Effector memory CD4-positive, alpha-beta T cell (primary cell): ENCODE measurements at places on chromosomes 3 and 15.

- no peaks in the 10 kb centered on the region for H3K36me3 ChIP-seq
- H3K4me1 ChIP-seq, result peaks cover 8% of the 10 kb centered on the region
- H3K27me3 ChIP-seq, result peaks cover 13% of the 10 kb centered on the region
- no peak for DNase-seq
These were observed 2.0 kb downstream of the TRIM71 start for GRCh38 chr3:32819551-32820348.

DNA sequence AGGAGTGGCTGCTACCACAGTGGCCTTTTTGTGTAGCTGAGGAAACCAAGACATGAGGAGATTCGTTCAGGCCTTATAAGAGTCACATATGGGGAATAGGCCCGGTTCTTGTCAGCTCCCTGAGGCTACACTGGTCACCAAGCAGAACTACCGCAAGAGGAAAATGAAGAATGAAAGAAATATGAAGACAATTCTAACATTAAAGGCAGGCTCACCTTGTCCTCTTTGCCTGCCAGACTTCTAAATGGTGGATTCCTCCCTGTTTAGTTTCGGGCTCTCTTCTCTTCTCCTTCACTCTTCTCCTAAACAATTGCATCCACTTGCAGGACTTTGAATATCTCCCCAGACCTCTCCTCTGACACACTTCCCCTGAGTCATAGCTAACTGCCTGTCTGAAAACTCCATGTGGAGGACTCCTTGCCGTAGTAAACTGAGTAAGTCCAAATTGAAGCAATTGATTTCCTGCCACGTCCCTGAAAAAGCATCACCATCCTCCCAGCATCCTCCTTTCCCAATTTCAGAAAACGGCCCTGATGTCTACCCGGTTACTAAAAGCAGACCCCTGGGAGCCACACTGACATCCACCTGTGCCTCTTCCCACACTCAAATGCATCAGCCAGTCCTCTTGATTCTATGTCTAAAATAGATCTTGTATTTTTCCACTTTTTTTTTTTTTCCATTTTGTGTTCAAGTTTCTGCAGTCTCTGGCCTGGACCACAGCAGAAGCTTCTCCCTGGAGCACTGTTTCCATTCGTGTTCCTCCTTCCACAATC, 30.3 kb upstream of the VEPH1 start:
- DNase-seq, result no peak
- H3K27ac ChIP-seq, result no peak overlapping the region
- H3K36me3 ChIP-seq, result no peaks in the 10 kb centered on the region
- no peaks in the 10 kb centered on the region for H3K27me3 ChIP-seq

- H3K4me3 ChIP-seq, result no peak overlapping the region
- H3K27me3 ChIP-seq, result no peaks in the 10 kb centered on the region
- H3K27ac ChIP-seq, result no peak overlapping the region
- no peaks in the 10 kb centered on the region for H3K36me3 ChIP-seq
- no peaks in the 10 kb centered on the region for H3K4me1 ChIP-seq
These were observed 52.8 kb downstream of the ZMAT3 start for GRCh38 chr3:179018808-179019207.

DNA sequence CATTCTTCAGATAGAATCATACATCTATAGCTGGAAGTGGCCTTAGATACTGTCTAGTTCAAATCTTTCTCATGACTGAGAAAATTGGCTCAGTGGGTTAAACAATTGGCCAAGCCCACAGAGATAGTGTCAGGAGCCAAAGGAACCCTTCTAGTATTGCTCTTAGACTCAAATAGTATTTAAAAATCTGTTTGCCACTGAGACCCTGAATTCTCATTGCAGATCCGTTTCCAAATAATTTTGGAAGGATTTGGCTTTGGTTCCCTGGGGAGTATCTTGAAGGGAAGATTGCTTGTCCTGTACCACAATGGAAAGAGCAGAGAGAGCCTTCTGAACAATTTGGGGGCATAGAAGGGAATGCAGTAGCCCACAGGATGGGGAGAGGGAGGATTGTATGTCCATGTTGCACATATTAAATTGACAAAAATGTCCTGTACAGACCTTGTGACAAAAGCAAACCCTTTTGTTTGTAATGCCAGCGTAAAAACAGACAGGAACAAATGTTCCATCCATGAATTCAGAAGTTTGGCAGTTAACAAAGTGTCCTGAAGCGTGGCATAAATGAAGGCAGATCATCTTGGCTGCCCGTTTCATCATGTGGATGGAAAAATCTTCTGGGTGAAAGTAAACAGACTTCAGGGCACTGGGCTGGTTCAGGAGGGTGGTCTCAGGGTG, 156.4 kb upstream of the RASGRP1 start:
- H3K4me3 ChIP-seq, result no peak overlapping the region
- no peaks in the 10 kb centered on the region for H3K36me3 ChIP-seq
- no peak overlapping the region for H3K27ac ChIP-seq
- H3K4me1 ChIP-seq, result no peaks in the 10 kb centered on the region
- no peaks in the 10 kb centered on the region for H3K27me3 ChIP-seq

DNA sequence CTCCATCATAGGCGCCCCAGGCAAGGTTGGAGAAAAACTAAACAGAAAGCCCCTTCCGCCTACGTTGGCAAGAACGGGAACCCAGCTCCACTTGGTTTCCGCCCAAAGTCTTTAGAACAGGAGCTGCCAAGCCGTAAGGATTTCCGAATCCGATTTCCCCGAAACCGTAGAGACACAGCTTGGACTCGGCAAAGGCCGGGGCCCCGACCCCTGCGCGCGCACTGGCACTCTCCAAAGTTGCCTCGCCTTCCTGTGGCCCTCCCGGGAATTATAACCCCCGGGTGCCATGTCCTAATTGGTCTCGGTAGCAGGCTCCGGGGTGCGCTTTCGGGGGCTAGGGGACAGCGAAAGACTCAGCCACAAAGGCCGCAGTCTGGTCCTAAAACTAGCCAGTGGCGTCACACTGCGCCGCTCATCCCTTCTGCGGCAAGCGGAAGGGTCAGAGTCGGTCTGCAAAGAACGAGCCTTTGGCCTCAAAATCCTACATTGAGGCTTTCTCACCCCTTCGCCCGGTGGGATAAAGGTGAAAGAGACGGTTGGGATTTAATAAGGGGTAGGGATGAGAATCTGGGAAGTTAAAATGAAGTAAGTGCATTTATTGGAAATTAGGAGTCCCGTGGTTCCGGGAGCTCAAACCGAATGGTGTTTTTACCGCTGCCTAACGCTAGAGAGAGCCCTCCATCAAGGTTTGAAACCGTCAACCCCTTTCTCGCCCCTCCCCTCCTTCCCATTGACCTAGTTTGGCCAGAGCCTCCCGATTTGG, 6.8 kb downstream of the BCL6 start:
- DNase-seq, result peak; percentile 57
- H3K27me3 ChIP-seq, result no peaks in the 10 kb centered on the region
- H3K4me3 ChIP-seq, result peak overlapping the region; percentile 94
- H3K27ac ChIP-seq, result peak overlapping the region; percentile 95

GRCh38 chr15:69415381-69415780, 1.2 kb downstream of the KIF23 start:
- H3K4me3 ChIP-seq, result no peak overlapping the region
- H3K36me3 ChIP-seq, result no peaks in the 10 kb centered on the region
- H3K27ac ChIP-seq, result no peak overlapping the region

GRCh38 chr3:78745847-78746246, 1022.0 kb downstream of the ROBO1 start:
- no peak overlapping the region for H3K27ac ChIP-seq
- no peak for DNase-seq
- H3K4me3 ChIP-seq, result no peak overlapping the region

DNA sequence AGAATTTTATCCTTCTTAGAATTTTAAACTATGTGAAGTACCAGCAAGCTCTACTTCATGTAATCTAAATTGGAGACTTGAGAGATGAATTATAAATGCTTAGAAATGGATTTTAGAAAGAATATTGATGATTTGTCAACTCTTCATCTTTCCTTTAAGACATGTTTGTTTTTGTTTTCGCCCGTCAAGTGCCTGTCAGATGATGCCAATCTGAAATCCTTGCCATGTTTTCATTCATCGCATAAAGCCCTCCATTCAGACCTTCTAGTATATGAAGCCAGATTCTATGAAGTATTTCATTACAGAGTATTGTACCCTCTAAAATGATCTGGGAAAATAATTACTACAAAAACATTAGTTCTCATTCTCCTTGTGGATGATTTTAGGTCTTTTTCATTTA, 223.2 kb upstream of the SOX2 start:
- no peak overlapping the region for H3K27ac ChIP-seq
- H3K36me3 ChIP-seq, result no peaks in the 10 kb centered on the region
- H3K4me1 ChIP-seq, result no peaks in the 10 kb centered on the region
- no peak overlapping the region for H3K4me3 ChIP-seq
- H3K27me3 ChIP-seq, result no peaks in the 10 kb centered on the region

- peaks cover 8% of the 10 kb centered on the region for H3K36me3 ChIP-seq
- peaks cover 4% of the 10 kb centered on the region for H3K4me1 ChIP-seq
- H3K27me3 ChIP-seq, result no peaks in the 10 kb centered on the region
- no peak overlapping the region for H3K4me3 ChIP-seq
- no peak for DNase-seq
These were observed 75.0 kb downstream of the LRCH3 start for GRCh38 chr3:197866035-197866434.

- H3K27ac ChIP-seq, result no peak overlapping the region
- no peaks in the 10 kb centered on the region for H3K27me3 ChIP-seq
- no peaks in the 10 kb centered on the region for H3K4me1 ChIP-seq
- no peak for DNase-seq
- H3K36me3 ChIP-seq, result no peaks in the 10 kb centered on the region
- no peak overlapping the region for H3K4me3 ChIP-seq
These were observed 66.4 kb upstream of the NR2E3 start for GRCh38 chr15:71743861-71744382.

GRCh38 chr3:84637272-84637671, 321.5 kb upstream of the CADM2 start:
- H3K4me3 ChIP-seq, result no peak overlapping the region
- no peak for DNase-seq
- no peaks in the 10 kb centered on the region for H3K36me3 ChIP-seq

DNA sequence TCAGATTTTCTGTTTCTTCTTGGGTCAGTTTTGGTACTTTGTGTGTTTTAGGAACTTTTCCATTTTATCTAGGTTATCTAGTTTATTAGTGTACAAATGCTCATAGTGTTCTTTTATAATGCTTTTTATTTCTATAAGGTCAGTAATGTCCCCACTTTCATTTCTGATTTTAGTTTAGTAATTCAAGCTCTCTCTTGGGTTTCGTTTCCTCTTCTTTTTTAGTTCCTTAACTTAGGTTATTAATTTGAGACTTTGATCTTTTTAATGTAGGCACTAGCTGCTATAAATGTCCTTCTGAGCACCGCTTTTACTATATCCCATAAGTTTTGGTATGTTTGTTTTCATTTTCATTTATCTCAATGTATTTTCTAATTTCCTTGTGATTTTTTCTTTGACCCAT, 27.0 kb upstream of the CD200R1L start:
- H3K27ac ChIP-seq, result no peak overlapping the region
- no peaks in the 10 kb centered on the region for H3K27me3 ChIP-seq
- H3K4me3 ChIP-seq, result no peak overlapping the region
- no peaks in the 10 kb centered on the region for H3K4me1 ChIP-seq
- DNase-seq, result no peak
